Esophagus muscularis mucosa (tissue), 4 donors: ENCODE measurements at places on chromosomes 7 and 10.
A peak's percentile ranks its signal among the peaks of the same experiment; 100 is the strongest.

GRCh38 chr7:104093127-104093526 is 103.7 kb upstream of the RELN start:
- DNase-seq, result no peak

DNA sequence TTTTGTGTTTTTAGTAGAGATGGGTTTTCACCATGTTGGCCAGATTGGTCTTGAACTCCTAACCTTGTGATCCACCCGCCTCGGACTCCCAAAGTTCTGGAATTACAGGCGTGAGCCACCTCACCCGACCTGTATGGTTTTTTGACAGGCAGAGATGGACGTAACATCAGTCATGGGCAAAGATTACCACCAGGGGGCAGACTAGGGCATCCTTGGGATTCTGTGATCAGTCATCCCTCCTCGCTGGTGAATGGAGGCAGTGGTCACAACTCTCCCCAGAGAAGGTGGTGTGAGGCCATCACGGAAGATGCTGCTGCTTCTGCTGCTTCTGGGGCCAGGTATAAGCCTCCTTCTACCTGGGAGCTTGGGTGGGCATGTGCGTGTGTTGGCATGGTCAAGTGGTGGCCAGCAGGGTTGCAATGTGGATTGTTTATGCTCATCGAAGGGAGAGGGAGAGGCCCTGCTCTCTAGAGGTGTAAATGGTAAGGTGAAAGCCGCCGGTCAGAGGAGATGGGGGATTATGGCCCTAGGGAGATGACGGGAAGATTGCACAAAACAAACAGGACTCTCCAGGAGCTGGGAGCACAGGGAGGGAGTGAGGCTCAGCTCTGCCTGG is 122.7 kb upstream of the PRSS1 start:
- DNase-seq, result no peak

DNA sequence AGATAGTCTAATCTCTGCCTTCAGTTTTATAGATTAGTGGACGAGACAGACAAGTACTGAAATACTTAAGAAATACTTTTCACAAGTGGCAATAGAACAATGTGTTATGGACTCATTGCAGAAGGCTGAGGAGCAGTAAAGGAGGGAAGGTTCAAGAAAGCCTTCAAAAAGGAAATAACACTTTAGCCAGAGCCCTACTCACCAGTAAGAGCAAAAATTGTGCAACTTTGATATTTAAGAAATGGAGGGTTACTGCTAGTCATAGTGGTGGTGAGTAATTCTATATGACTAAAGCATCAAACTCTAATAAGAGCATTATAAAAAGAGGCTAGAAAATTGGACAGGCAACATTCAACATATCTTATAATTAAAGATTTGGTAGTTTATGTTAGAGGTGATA is 28.8 kb downstream of the PTPN12 start:
- DNase-seq, result no peak

- no peak for DNase-seq
Observed at GRCh38 chr7:100127866-100128636, 1.3 kb downstream of the MBLAC1 start.

DNA sequence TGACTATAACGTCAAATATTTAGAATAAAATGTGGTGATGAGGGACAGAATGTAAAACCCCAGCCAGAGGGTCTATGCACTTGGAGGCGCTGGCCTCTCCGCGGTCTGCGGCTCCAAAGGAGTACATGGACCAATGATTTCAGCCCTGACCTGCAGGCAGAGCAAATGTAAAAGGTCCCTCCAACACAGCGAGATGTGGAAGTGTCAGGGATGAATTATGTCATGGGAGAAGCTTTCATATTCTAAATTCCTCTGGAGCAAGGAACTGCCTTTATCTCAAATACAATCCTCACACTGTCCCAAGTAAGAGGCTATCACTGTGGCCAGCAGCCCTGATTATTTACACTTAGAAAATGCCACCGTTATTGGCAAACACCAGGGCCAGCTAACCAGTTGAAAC is 139.4 kb downstream of the GFRA1 start:
- peak; percentile 31 for DNase-seq

- DNase-seq, result no peak
Observed at GRCh38 chr10:55410415-55410885, 609.4 kb upstream of the PCDH15 start.

GRCh38 chr7:157797361-157797760 is 460.6 kb downstream of the DNAJB6 start:
- DNase-seq, result no peak

GRCh38 chr7:112908086-112908485 is 117.9 kb upstream of the TMEM168 start:
- DNase-seq, result no peak

DNA sequence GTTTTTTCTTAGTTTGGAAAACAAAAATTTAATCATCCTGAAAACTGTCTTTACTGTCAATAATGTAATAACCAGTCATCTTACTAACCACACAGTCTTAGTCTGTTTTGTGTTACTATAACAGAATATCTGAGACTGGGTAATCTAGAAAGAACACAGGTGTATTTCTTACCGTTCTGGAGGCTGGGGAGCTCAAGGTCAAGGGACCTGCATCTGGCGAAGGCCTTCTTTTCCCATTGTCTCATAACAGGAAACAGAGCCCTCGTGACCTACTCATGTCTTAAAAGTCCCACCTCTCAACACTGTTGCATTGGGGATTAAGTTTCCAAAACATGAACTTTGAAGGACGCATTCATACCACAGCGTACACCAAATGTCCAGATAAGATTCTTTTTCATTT is 932.3 kb downstream of the CNTNAP2 start:
- no peak for DNase-seq

DNA sequence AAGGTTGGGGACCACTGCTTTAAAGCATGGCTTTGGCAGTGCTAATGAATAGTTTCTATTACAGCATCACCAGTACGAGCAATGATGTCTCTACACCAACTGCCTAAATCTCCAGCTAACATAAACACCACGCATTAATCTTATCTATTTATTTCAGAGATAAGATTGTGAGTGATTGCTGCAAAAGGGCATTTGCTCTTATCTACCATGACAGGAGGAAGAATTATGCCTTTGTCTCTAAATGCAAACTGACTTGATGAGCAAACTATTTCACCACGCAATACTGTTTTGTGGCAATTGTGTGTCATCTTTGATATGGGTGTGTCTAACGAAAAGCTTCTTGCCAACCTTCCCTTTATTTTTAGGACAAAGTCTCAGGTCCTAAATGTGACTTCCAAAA is 684.9 kb downstream of the SORCS1 start:
- DNase-seq, result no peak

DNA sequence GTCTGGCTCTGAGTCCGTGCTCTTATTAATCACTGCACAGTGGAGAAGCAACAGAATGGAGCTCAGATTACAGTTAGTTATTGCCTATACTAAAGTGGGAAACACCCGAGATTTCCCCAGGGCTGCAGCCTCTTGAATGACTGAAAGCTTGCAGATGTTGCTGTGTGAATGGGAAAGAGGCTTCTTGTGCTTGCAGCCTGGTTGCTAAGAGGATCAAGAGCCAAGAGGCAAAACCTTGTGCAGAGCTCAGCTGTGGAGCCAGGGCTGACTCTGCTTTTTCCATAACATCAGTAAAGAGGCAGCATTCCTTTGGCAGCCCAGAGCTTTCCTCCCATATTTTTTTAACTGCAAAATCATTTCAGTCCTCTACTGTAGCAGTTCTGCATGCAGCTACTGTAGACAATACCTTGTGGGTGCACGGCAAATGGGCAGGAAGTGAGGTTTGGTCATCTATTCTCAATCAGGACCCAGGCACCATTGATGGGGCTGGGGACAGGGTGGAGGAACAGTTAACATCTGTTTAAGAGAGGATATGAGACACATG is 86.5 kb downstream of the RALA start:
- DNase-seq, result no peak

GRCh38 chr10:119412244-119413092 is 130.1 kb downstream of the RGS10 start:
- DNase-seq, result no peak

DNA sequence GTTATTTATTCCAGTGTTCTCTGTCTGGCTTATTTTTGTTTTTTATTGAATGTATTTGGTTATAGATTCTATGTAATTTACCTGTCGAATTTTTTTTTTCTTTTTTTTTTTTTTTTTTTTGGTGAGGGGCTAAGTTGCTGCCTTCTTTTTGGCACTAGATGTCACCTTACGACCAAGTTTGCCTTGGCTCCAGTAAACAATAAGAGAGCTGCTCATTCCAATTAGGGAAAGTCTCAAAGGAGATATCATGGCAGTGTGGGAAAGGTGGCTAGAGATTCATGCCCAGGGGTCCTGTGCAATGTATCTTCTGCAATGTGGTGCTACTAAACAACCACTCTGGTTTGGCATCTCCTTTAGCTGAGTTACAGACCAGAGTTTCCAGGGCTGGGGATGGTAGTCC is 84.0 kb downstream of the PTPN20 start:
- DNase-seq, result no peak

- no peak for DNase-seq
Observed at GRCh38 chr10:72587568-72587967, 38.3 kb downstream of the MICU1 start.

GRCh38 chr10:45374350-45375052 is 485 bp downstream of the ALOX5 start:
- no peak for DNase-seq

GRCh38 chr7:40283391-40283790 is 148.6 kb downstream of the SUGCT start:
- DNase-seq, result no peak

- DNase-seq, result no peak
Observed at GRCh38 chr7:92375013-92375412, 72.3 kb upstream of the GATAD1 start.

- DNase-seq, result no peak
Observed at GRCh38 chr10:44725404-44725803, 185.7 kb upstream of the TMEM72 start.

- peak; percentile 93 for DNase-seq
Observed at GRCh38 chr7:159068488-159068811, 76.2 kb downstream of the VIPR2 start.

GRCh38 chr7:47418601-47419309 is 163.2 kb downstream of the TNS3 start:
- DNase-seq, result no peak

GRCh38 chr10:135601-136464 is 578 bp downstream of the ZMYND11 start:
- peak; percentile 92 for DNase-seq

DNA sequence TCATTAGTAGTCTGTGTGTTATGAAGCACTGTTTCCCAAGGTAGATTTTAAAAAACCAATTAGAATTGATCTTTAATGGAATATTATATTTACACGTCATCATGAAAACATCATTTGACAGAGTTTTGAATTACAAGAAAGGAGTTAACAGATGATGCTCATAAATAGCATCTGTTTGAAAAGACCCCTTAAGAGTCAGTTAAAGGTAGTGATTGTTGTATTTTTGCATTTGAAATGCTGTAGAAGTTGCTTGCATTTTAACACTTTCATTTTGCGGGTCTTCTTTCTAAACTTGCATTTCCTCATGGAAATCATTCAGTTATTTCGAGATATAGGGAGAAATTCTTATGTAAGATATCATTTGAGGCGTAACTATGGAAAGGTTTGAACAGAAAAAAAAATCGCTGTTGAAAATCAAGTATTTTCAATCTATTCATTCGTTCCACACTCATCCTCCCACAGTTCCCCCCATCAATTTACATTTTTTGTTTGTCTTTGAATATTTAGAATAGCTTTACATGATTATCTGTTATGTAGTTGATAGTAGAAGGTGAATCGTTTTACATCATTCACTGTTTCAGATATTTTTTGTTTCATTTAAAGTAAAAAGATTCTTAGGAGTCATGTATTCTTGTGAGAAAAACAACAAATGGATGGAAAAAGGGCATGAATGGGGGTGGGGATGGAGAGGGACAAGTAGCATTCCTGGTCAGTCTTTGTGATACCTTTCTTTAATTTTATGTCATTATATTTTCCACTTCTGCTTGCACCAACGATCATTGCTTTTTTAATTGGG is 3.0 kb upstream of the SKIDA1 start:
- DNase-seq, result no peak

GRCh38 chr10:93280121-93280698 is 201.9 kb downstream of the MYOF start:
- no peak for DNase-seq

GRCh38 chr7:115260381-115260780 is 338.5 kb downstream of the MDFIC start:
- DNase-seq, result no peak

GRCh38 chr10:102435529-102436233 is 3.3 kb upstream of the CUEDC2 start:
- no peak for DNase-seq

DNA sequence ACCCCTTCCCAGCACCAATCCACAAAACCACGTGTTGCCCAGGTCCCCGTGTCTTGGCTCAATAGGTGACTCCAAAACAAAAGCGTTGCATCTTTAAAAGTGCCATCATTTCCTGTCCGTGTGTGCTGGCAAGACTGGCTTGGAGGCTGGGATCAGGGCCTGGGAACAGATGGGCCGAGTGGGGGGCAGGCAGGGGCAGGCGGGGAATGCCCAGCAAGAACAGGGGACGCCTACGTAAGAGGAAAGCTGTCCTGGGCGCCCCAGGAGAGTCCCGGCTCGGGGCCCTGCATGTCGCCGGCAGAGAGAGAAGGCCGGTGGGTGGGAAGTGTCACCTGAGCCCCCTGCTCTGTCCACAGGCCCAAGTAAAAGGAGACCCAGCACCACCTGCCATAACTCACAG is 86.5 kb downstream of the PAXIP1 start:
- no peak for DNase-seq

DNA sequence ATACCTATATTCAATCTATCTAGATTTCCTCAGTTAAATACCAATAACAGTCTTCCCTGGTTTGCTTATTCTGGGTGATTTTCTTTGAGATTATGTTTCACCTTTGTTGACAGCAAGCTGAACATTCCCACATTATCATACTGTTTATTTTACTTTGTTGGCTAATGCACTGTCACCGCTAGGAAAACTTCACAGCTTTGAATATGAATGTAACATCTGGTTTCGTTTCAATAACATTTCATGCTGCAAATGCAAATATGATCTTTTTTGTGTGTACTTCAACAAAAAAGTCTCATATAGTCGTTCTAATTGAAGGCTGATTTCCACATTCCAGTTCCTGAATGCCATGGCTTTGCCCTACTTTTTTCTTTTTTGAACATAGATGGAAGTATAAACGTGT is 946.3 kb upstream of the GHITM start:
- DNase-seq, result no peak

- DNase-seq, result no peak
Observed at GRCh38 chr10:45647118-45647517, 25.5 kb downstream of the ZFAND4 start.

- DNase-seq, result peak; percentile 98
Observed at GRCh38 chr7:74027683-74028320, at the start of gene ELN. ELN (plus strand) TSS chr7:74028173; CDS start chr7:74028188, 15 bp downstream.

GRCh38 chr10:97138846-97139245 is 46.9 kb downstream of the SLIT1 start:
- no peak for DNase-seq

- DNase-seq, result no peak
Observed at GRCh38 chr10:110492069-110492822, 5.5 kb upstream of the DUSP5 start.

- no peak for DNase-seq
Observed at GRCh38 chr7:46756996-46757395, 824.9 kb downstream of the TNS3 start.

DNA sequence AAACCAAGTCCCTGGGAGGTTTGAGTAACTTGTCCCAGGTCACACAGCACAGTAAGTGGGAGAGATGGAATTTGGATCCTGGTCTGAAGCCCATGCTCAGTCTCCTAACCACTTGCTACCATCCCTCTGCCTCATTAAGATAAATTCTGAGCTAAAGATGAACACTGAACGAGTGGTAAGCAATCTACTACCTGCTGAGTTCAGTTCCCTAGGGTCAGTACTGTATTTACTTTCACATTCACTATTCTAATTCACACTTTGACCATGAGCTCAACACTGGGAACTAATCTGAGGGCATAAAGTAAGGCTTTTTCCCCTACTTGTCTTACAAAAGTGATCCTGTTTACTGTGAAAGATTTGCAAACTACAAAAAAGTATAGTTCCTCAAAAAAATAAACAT is 2.4 kb downstream of the UROS start:
- DNase-seq, result no peak
